CD4-positive, alpha-beta T cell treated with Interleukin-17A for 1 hour (primary cell): ENCODE measurements at places on chromosomes 3 and 15.

DNA sequence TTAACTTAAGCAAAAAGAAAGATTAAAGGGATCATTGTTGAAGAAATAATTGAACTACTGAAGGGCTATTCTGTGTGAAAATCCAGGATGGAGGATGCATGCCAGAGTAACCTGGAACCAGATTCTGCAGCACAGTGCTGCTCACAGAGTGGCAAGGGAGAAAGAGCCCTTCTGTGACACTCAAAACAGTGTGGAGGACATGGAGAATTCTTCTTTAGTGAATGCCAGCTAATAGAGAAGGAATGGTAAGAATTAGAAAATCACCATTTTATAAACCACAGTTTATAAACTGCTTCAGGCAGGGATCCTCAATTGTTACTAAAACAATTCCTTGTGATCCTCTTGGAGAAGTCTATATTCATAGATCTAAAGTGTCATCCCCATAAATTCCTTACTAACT is 70.4 kb upstream of the ARHGEF26 start:
- no peak for DNase-seq

GRCh38 chr3:184345317-184346144 is 8.1 kb downstream of the FAM131A start:
- no peak for DNase-seq

GRCh38 chr3:69031635-69032034 is 18.2 kb upstream of the EOGT start:
- DNase-seq, result no peak

DNA sequence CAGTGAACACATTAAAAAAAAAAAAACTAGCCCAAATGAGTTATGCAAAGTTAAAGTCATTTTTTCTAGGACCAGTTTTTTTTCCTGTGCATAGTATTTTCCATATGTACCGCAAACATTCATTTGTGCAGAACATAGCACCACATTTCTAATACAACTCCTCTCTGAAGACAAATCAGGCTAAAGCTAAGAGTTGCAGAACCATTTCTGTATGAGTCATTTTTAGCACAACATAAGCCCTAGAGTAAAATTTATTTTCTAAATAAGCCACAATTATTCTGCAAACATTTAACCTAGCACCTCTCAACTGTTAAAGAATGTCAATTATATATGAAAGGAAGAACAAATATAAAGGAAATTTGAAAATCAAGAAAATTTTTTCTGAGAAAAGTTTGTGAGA is 375.8 kb downstream of the TIGIT start:
- DNase-seq, result no peak

DNA sequence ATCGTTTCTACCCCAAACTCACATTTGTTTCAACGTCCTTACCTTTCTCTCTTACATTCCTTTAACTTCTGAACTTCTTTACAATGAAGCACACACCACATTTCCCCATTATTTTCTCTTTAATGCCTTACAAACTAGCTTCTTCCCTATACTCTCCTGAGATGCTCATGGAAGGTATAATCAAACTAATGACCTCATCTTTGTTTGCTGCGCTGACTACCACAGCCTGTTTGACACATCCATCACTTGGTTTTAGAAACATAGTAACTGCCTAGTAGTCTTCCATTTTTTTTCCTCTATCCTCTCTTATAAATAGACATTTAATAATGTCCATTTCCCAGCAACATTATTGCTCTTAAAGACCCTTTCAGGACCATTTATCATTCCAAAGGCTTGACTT is 230.5 kb upstream of the LRTM1 start:
- DNase-seq, result no peak

GRCh38 chr3:38646062-38646461 is 3.4 kb downstream of the SCN5A start:
- DNase-seq, result no peak

DNA sequence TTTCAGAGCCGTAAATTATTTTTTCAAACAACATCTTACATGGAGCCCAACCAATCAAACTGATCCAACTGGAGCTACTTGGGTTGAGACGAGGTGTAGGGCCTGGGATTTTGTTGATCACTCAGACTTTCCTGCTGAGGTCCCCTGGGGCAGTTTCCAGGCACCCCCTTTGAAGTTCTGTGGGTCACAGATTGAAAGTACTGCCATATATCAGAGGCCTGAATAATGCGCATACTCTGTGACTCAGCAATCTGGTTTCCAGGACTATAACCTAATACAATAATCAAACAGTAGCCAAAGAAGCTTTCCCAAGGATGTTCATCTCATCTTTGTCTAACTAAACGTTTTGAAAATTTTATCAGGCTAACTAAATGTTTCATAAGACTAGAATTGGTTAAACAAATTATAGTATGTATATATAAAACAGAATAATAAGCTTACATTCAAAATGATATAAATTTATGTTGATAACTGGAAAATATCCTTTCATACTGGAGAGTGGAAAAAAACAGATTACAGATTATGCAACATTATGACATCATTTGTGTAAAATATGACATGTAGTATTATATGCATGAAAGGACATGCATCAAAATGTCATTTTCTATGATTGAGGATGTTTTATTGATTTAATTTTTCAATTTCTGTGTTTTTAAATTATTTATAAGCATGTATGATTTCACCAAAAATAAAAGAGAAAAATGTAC is 617.1 kb downstream of the NTRK3 start:
- no peak for DNase-seq

DNA sequence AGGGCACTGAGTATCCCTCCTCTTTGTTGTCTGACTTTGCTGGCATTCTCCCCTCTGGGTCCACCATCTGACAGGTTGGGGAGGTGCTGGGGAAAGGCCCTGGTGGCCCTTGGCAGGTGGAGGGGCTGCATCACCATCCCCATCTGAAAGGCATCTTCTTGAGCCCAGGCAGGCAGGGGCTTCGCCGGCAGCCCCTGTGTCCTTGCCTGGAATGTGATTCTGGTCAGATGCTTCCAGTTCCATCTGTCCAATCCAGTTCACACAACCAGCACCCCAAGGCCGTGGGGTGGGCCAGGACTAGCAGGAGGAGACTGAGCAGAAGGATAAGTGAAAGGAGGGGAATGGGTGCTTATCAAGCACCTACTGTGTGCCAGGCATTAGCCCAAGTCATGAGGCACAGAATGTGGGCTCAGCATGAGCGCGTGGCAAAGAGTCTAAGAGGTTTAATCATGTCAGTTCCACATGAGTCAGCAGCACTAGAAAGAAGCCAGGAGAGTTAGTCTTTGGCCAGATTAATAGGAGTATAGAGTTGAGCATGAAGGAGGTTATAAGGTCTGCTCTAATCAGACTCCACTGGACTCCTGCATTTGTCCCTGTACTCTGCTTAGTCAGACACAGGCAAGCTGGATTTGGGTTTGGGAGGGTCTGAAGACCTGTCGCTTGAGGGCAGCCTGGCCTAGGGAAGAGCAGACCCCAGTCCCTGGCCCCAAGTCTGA is 10.5 kb upstream of the TXNRD3 start:
- DNase-seq, result no peak

DNA sequence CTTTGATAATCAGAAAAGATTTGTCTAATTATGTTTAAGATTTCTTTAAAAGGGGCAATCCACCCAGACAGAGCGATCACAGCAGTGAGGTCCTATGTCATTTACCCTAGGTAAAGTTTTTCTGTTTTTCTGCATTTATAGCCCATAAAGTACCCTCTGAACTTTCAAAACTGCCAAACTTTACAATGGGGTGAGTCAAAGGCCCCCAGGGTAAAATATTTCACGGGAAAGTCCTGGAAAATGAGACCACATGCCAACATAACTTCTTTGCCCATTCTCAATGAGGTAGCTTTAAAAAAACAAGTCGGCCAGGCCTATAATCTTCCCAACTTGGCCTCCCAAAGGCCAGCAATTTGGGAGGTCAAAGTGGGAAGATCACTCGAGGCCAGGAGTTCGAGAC is 53.0 kb downstream of the SUCLG2 start:
- DNase-seq, result no peak

- DNase-seq, result no peak
These were observed 102.8 kb downstream of the ARRDC4 start for GRCh38 chr15:98063315-98063714.

GRCh38 chr3:71244153-71244825 is 339.2 kb downstream of the FOXP1 start:
- DNase-seq, result no peak

DNA sequence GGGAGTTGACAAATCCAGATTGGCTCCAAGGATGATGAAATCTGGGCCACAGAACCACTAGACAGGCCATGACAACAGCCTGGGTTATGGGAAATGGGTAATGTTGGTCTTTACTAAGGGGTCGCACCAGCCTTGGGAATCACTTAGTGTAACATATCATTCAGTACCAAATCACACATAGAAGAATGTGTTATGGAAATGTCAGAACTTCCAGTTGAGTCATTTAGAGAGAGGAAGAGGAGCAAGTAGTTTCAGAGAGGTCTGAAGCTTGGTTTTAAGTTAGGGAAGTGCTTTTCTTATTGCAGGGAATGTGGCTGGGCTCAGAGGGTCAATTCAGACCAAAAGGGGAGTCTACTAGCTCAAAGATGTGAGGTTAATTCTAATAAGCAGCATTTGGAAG is 241.6 kb upstream of the ZPLD1 start:
- no peak for DNase-seq
